COLO829 (cell line): ENCODE measurements at places on chromosomes 5 and 9.

GRCh38 chr5:9156282-9156681, 389.6 kb downstream of the SEMA5A start:
- peak; percentile 17 for DNase-seq

DNA sequence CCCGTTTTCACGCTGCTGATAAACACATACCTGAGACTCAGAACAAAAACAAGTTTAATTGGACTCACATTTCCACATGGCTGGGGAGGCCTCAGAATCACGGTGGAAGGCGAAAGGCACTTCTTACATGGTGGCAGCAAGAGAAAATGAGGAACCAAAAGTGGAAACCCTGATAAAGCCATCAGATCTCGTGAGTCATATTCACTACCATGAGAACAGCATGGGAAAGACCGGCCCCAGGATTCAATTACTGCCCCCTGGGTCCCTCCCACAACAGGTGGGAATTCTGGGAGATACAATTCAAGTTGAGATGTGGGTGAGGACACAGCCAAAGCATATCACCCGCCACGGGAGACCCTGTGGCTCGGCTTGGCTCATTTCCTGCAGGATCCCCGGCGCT, 20.2 kb downstream of the EXD3 start:
- DNase-seq, result no peak

DNA sequence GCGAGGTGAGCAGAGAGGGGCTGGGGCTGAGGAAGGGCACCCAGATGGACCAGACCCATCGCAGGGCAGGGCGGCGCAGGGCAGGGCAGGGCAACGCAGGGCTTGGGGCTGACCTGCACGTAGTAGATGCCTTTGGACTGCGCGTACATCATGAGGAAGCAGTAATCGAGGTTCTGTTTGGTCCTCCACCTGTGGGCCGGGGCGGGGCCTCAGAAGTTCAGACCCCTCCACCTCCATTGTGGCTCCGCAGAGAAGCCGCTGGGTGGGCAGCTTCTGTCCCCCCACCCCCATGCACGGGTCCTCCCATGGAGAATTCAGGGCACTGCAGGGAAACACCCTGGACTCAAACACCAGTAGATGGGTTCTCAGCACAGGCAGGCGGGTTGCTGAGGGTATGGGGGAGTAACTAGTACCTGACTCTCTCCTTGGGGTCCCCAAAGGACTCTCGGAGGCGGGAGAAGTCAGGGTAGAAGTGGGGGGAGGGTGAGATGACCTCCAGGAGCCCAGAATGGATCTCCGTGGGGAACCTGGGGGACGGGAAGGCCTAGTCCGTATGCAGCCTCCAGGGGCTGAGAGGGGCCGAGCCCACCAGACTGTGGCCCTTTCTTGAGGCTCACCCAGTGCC, 6.4 kb downstream of the LTC4S start:
- DNase-seq, result no peak

GRCh38 chr5:123448017-123448617, 24.9 kb upstream of the CEP120 start:
- DNase-seq, result no peak

GRCh38 chr5:102307232-102307631, 11.1 kb upstream of the SLCO4C1 start:
- no peak for DNase-seq
